ENCODE measurements at places on chromosomes 13 and 19. TPM values are rescaled to one million over a fixed set of nuclear protein-coding genes. Genes with fewer than 3 reads are reported as not detected.

SERPINE3 gene
- polyA plus RNA-seq: not detected

FBXL12 gene
- 12.2 TPM for polyA plus RNA-seq

- no peak for DNase-seq
Observed at GRCh38 chr13:103615771-103616170, 549.6 kb upstream of the SLC10A2 start.

GRCh38 chr19:50387176-50387867 is 3.2 kb downstream of the POLD1 start:
- no peak for DNase-seq

GRCh38 chr19:7874076-7874896 is at the start of gene PRR36:
PRR36 (minus strand) TSS chr19:7874390; CDS start chr19:7873689, 701 bp downstream.
- DNase-seq: no peak

- no peak for DNase-seq
Observed at GRCh38 chr13:93670866-93671265, 444.3 kb downstream of the GPC6 start.

- DNase-seq: peak; percentile 78
Observed at GRCh38 chr19:17680230-17680722, 7.9 kb downstream of the UNC13A start.

DNA sequence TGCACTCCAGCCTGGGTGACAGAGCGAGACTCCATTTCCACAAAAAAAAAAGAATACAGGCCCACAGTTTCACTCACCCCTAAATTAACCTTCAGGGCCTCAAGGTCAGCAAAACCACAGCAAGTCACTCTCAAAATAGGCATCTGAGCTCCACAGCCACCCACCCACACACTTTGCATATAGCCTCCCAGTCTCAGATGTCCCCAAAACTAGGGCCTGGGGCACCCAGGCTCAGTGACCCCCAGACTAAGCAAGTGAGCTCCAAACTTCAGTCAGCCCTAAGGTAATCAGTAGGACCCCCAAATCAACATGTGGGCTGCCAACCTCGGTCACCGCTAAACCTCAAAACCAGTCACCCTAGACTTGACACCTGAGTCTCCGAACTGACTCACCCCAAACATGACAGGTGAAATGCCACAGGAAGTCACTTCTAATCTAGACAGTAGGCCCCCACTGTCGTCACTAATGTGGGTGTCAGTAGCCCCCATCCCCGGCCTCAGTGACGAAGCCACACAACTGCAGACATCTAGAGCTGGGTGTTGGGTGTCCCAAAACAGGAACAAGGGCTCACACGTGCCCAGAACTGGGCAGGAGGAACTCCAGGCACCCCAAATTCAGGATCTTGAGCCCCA is 13.9 kb downstream of the RABAC1 start:
- peak; percentile 95 for DNase-seq

DNA sequence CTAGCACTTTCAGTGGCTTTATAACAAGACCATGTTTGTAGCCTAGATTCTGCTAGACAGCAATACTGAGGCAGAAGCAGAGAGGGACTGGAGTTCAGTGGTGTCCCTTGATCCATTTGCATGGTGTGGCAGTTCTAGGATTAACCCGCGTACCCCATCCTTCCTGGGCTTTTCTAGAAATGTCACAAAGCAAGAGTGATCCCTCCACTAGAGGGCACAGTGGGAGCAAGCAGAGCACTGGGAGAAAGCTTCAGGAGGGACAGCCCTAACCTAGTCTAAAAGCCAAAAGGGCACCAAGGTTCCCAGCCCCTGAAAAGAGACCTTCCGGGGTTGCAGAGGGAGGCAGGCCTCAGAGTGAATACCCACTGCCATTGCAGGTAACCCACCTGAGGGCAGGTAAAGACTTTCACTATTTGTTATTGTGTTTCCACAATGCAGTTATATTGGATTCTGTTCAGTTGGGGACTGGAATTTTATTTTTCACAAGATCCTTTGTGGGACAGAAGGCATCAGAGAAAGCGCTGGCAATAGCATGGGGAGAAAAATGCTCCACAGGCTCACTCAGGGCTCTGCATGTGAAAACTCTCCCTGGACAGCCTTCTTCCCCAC is 170.6 kb downstream of the FLT1 start:
- DNase-seq: peak; percentile 45

DNA sequence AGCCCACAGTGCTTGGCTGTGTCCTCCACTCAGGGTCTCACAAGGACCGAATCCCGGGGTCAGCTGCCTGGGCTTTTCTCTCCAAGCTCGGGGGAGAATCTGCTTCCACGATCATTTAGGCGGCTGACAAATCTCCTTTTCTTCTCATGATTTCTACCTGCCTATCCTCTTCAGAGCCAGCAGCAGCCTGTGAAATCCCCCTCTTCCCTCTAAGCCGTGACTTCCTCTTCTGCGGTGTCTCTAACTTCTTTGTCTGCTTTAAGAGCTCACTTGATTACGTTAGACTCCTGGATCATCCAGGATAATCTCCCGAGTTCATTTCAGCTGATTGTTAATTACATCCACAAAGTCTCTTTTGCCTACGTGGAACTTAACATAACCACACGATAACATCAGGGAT is 22.5 kb upstream of the ZNF845 start:
- no peak for DNase-seq

- no peak for DNase-seq
Observed at GRCh38 chr19:32421589-32422361, 16.2 kb downstream of the DPY19L3 start.
